Epithelial cell of proximal tubule (primary cell): ENCODE measurements at places on chromosomes 11 and 22.

DNA sequence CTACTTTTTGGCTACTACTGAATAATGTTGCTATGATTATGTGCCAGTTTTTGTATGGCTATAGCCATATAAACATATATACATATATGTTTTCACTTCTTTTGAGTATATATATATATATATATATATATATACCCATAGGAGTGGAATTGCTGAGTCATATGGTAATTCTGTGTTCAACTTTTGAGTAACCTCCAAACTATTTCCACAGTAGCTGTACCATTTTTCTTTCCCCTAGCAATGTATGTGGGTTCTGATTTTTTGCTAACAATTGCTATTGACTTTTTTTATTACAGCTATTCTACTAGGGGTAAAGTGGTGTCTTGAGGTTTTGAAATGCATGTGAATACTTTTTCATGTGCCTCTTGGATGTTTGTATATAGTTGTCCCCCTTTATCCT is 30.4 kb downstream of the CBL start:
- no peak for DNase-seq

DNA sequence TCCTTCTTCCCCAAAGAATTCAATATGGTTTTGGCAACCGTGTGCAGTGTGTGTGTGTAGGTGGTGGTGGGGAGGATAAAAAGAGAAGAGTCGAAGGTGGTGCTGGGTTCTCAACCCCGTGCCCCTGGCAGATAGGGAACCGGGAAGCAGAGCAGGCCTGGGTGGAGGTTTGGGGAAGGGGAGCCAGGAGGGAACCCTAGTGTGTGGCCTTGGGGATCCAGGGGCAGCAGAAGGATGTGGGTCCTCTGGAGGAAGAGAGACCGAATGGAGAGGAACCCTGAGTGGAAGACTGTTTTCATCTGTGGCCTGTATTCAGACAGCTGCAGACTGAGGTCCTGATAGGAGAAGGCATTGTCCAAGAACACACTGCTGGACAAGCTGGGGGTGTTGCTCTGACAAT is 73.3 kb upstream of the B3GAT1 start:
- DNase-seq = no peak

DNA sequence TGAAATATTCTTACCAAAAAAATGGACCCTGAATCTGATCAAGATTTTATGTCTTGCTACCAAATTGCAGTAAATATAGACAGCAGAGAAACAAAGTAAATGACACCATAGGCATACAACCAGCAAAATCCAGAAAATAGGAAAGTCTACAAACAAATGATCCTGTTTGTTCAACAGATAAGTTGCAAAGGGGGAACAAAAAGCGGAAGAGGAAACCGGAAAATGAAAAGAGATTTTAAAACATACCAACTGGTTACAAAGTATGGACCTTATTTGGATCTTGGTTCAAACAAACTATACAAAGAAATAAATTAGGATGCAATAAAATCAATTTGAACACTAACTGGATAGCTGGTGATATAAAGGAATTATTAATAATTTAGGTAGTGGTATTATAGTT is 92.0 kb downstream of the TMPRSS5 start:
- DNase-seq = no peak

DNA sequence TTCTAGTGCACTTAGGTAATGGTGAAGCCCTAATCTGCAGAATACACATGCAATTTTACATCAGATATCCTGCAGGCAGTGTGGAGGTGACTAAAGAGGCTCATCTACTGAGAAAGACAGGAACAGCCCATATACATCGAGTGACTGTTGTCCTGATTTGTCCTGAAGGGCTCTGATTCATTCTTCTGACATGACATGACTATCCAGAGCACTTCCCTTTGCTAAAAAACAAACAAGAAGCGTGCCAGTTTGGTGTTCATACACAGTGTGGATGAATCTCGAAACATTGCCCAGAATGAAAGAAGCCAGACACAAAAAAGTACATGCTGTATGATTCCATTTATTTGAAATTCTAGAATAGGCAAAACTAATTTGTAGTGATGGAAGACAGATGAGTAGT is 48.0 kb upstream of the AMPD3 start:
- DNase-seq = no peak

DNA sequence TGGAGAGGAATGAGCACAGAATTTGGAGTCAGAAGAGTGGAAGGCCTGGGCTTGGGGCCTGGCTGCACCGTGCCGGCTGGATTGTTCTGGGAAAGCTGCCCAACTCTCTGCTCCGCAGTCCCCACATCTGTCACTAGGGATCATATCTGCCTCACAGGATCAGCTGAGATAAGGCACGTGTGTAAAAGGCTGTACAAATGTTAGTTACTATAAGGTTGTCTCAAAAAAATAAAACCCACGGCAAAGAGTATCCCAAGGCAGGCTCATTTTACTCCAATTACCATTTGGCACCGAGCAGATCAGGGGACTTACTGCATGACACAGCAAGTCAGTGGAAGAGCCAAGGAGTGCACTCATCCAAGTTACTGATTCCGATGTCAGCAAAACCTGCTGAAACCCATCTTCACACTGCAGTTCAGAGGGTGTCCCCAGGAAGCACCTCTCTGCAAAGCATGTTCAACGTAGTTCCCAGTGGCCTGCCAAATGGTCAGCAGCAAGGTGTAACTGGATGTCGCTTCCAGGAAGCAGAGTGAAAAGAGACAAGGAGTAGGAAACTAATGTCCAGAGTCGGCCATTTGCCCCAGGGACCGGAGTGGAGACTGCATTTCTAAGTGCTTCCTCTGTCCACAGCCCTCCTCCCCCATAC is 18.1 kb upstream of the MRTFA start:
- no peak for DNase-seq

GRCh38 chr11:125261588-125261987 is 97.0 kb downstream of the PKNOX2 start:
- DNase-seq = no peak

GRCh38 chr11:8222820-8223512 is 40.7 kb downstream of the LMO1 start:
- no peak for DNase-seq

- DNase-seq = no peak
These were observed 15.1 kb upstream of the GRAMD4 start for GRCh38 chr22:46605117-46605516.

DNA sequence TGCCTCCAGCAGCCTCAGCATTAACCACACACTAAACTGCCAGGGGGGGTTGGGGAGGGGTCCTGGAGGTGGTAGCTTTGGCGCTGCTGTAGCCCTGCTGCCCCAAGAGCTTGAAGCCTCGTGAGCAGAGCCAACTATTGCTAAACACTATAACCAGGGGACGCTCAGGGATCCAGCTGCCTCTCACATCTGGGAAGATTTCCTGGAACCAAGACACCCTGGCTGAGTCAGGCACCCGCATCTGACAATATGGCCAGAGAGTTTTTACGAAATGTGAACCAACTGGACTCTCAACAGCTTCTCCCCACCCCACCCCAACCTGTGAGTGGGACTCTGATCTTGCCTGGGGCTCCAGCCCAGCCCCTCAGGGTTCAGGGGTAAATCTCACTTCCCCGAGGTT is 14.3 kb downstream of the C1QTNF6 start:
- no peak for DNase-seq

DNA sequence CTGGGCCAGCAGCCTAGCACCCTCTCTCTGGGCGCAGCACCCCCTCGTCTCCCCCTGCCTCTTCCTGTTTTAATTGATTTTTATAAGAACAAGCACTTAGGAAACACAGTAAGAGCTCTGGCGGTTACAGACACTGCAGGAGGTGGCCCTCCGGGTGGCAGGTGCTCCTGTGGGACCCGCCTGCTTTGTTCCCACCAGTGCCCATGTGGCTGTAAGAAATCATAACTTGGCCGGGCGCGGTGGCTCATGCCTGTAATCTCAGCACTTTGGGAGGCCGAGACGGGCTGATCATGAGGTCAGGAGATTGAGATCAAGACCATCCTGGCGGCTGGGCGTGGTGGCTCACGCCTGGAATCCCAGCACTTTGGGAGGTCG is 18.4 kb downstream of the TSPAN4 start:
- no peak for DNase-seq

GRCh38 chr11:72203163-72203562 is 11.2 kb downstream of the FOLR1 start:
- no peak for DNase-seq

- no peak for DNase-seq
These were observed 3.7 kb upstream of the POLD4 start for GRCh38 chr11:67356864-67357561.

DNA sequence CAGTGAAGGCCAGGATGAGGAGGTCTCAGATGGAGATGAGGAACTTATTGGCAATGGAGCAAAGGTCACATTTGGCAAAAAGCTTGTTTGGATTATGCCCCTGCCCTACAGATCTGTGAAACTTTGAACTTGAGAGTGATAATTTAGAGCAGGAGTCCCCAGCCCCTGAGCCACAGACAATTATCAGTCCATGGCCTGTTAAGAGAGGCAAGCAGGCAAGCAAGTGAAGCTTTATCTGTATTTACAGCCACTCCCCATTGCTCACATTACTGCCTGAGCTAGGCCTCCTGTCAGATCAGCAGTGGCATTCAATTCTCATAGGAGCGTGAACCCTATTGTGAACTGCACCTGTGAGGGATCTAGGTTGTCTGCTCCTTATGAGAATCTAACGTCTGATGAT is 1076.9 kb upstream of the TENM4 start:
- DNase-seq = no peak

GRCh38 chr11:124315052-124315451 is 1.3 kb upstream of the OR8D1 start:
- no peak for DNase-seq

GRCh38 chr11:75351791-75352587 is 528 bp upstream of the ARRB1 start:
- no peak for DNase-seq

- no peak for DNase-seq
These were observed 49.5 kb upstream of the RFPL3 start for GRCh38 chr22:32308191-32308590.

DNA sequence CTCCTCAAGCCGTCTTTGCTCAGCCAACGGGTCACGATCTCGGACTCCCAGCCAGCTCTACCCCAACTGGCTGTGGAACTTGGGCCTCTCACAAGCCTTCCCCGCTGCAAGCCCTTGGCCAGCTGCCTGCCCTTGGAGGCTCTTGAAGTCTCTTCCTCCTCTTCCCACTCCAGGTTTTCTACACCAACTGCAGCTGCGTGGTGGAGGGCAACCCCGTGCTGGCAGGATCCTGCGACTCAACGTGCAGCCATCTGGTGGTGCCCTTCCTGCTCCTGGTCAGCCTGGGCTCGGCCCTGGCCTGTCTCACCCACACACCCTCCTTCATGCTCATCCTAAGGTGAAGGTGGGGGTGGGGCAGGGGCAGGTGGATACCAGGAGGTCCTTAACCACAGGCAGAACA is 40.5 kb upstream of the TPBGL start:
- DNase-seq = no peak

DNA sequence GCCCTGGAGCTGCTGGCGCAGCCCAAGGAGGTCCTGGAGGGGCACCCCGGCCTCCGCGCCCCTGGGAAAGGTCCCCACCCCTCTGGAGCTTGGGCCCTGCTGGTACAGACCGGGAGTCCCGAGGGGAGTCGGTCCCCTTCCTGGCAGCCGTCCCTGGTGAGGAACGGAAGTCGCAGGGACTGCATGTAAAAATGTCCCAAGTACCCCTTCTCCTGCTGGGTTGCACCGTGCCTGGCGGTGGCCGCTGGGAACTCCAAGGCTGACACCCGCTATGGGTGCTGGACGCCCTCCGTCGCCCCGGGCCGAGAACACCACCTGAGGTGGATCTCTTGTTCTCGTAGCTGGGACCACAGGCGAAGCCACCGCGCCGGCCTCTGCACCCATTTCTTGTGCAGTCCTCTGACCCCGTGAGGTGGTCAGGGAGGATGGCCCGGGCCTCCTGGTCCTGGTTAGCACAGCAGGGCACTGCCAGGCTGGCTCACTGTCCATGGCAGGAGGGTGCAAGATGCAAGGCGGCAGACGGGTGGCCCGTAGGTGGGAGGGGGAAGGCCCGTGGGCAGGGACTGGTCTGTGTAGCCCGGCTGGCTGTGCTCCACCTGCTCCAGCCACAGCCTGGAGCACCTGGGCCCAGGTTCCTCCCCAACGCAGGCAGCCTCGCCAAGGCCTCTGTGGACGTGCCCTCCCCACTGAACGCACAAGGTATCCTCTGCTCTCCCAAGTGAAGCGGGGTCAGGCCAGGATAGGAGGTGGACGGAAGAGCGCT is 165.2 kb downstream of the IGLL1 start:
- no peak for DNase-seq

DNA sequence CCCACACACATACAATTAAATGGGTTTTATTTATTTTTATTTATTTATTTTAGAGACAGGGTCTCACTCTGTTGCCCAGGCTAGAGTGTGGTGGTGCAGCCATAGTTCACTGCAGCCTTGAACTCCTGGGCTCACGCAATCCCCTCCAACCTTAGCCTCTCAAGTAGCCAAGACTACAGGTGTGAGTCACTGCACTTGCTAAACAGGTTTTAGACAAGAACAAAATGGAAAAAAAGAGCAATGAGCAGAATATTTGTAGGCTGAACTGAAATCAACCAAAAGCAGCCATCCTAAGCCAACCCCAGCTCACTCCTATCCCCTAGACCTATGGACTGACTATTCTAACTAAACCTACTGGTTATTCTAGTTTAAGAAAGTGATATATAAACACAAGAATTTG is 37.8 kb downstream of the MRE11 start:
- no peak for DNase-seq

- no peak for DNase-seq
These were observed 94.9 kb downstream of the SCN3B start for GRCh38 chr11:123559523-123559955.

DNA sequence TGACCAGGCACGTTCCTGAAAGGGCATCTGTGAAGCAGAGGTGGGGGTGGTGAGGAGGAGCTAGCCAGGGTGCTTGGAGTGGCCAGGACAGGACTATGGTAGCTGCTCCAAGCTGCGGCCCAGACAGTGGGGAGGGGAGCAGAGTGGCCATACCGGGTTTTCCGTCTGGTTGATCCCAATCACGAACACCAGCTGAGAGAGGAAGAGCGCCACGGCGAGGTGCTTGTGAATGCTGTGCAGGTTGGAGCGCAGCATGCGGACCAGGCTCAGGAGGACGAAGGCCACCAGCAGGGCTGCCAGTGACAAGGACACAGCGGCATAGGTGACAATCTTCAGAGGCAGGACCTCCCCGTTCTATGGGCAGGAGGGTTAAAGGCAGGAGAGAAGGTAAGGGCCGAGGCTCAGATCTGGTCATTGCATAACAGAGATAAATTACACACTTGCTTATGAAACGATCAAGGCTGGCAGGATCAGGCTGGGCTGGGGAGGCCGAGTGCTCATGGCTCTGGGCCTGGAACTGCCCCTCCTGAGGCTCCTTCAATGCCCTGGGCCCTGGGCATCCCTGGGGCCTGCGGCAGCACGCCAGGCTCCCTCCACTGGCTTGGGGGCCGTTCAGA is 41.5 kb downstream of the TRMU start:
- no peak for DNase-seq
